ENCODE measurements at places on chromosomes 5 and 9.

- no peak for DNase-seq
Measured at GRCh38 chr5:82748688-82749460, 328.3 kb downstream of the TMEM167A start.

DNA sequence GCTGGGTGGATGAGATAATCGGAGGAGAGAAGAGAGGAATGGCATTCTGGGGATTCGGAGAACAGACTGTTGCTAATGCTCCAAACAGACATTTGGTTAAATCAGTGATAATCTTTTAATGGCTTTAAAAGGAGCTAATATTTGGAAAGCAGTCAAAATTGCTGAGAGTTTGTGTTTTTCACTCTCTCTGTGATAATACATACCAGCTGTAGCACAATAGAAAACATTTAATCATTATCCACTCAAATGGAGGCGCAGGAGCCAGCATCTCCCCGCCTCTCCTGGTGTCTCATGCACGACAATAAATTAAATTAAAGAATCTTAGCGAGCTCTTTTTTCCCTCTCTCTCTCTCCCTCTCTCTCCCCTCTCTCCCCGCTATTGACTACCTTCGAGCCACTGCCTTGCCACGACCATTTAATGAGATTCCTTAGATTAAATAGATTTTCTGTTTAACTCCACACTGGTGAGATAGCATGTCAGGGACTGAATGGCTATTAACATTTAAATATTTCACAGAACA lies 268.6 kb upstream of the MVB12B start:
- no peak for DNase-seq

GRCh38 chr5:148978370-148979082 lies 84.3 kb downstream of the SH3TC2 start:
- no peak for DNase-seq

GRCh38 chr5:163459462-163459818 lies 462 bp downstream of the NUDCD2 start:
- DNase-seq: no peak

GRCh38 chr9:79193501-79194223 lies 378.1 kb upstream of the TLE4 start:
- DNase-seq: no peak

DNA sequence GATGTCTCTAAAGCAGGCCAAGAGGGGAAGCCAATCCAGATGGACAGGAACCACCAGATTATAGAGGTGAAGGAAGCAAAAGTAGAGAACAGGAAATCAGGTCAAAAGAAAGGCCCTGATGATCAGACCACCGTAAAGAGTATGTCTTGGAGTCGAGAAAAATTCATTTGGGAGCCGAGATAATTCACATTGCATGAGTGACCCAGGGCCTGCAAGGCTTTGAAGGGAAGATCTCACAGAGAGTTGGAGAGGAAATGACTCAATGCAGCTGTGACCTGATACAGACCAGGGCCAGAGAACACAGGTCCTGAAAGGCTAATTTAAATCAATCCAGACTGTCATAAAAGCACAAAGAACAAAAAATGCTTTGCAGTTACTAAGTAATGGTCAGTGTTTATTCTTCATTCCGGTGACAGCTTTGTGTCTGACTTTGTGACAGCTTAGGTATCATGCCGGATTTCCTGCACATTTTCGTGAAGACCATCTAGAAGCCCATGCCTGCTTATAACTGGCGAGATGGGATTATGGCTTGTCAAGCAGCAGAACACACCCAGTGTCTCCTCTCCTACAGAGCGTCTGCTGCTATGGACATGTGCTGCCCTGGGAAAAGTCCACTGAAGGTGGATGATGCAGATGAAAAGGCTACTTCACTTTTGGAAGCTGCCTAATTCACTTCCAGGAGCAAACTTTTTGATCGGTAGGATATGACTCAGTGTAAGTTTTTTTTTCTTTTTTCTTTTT lies 5.8 kb upstream of the ACTBL2 start:
- no peak for DNase-seq

GRCh38 chr5:92868442-92868841 lies 712.6 kb downstream of the NR2F1-AS1 start:
- no peak for DNase-seq

DNA sequence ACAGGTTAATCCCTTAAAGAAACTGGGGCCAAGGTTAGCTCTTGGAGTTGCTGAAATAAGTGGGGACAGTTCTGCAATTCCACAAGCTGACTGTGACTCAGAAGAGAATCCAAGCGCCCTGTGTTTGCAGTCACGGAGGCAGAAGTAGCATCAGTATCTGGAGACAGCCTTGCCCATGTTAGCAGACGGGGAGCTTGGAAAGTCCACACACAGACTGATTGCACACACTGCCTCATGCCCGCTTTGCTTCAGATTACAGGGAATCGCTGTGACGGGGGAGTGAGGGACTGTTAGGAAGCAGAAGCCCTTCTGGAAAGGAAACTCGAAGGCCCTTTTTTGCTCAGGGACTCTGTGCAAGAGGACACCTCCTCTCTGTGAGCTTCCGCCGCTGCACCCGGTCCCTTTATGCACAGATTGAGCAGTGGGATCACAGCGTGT lies 30.9 kb upstream of the PPP1R26 start:
- DNase-seq: no peak

DNA sequence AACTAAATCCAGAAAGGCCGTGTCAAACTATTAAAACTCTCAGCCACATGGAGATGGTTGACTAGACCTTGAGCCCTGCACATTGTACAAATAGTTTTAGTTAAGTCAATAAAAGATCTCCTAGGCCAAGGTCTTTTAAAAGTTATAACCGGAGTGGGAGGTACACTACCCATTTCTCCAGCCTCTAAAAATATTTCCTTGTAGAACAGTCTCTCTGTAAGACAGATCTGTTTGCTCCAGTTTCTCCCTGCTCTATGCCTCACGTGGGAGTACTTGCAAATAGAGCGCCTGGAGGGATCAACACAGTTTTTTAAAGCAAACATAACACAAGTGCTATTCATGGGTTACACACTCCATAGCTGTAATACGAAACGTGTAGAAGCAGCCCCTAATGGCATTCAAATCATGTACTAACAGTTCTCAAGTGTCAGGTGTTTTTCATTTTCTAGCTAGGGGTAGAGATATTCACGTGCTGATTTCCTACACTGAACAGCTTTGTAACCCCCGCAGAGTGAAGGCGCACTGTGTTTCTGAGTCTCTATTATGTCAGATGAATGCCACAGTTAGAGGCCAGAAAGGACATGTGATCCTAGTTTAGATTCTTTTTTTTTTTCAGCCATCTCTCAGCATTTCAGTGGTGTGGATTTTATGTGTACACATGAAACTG lies 703.4 kb upstream of the GRAMD2B start:
- no peak for DNase-seq

DNA sequence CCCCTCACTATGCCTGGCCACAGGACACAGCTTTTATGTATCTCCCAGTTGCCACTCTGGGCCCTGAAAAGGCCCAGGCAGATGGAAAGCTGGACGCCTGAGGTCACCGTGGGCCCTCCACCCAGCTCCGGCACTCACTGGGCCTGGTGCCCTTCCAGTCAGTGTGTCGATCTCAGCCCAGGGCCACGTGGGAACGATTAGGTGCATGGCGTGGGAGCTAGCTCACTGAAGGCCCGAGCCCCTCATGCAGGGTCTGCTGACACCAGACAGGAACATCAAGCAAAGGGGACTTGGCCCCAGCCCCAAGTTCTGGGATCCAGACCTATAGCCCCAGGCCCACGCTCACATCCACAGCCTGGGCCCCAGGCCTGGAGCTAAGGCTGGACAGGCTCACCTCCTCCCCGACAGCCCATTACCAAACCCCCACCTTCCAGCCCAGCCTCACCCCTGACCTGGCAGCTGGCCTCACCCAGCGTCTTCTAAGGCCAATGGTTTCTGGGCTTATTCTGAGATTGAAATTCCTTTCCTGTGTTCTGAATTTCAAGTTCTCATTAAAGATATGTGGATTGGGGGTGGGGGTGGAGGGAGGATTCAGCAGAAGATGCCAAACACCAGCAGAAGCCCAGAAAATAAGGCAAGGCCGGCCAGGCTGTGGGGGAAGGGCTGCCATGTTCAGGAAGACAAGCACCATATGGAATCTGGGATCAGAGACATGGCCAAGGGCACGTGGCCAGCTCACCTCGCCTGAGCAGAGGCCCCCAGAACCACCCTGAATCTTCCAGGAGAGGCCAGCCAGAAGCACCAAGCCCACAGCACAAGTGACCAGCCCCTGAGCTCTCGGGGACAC lies 74.5 kb downstream of the ADAMTS2 start:
- no peak for DNase-seq

GRCh38 chr9:18922161-18922885 lies 110.7 kb downstream of the SAXO1 start:
- DNase-seq: no peak

DNA sequence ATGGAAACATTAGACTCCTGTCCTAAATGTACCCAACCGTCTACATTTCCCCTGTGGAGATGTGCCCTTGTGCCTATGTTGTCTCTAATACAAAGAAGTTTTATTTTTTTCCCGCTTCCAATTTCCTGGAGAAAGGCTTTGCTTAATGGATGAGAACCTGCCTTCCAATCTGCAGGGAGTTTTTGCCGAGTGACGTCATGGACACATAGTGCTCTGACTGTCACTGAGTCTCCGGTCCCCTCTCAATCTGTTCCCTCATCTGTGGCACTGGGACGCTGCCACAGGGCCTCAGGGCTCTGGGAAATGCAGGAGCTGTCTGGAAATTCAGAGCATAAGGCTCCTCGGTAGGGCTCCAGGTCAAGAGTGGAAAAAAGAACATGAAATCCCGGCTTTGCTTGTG lies 144.8 kb downstream of the PDZD2 start:
- no peak for DNase-seq

- peak; percentile 68 for DNase-seq
Measured at GRCh38 chr5:54844905-54845566, 140.4 kb downstream of the ESM1 start.

DNA sequence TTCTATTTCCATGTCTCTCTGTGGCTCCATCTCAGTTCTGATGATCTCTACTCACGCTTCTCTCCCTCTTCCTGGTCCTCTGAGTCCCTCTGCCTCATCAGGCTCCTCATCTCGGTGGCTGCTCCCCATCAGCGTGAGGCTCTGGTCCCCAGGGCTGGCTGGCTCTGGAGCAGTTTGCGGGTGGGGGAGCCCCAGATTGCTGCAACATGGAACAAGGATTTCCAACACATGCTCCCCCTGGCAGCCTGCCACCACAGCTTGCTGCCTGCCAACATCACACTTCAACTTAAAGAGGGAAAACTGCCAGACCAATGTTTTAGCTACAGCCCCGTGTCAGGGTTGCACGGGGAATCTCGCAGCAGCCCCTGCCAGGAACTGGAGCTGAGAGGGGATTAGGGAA lies 77.2 kb upstream of the NEK6 start:
- DNase-seq: no peak

DNA sequence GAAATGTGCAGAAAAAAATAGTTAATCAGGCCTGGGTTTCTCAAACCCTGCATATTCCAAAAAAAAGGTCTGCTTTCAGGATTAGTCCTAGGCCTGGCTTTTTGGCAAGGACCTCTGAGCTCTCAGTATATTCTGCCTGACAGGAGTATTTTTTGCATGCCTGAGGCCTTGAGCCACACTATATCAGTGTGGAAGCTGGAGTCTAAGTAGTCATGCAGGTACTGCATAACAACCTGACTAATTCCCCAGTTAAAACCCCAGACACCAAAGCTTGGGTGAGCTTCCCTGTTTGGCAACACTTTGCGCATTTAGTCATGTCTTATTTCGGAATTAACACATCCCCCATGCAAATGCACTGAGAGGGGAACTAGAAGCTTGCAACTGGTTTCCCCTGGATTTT lies 359.5 kb downstream of the CETN3 start:
- no peak for DNase-seq

GRCh38 chr5:40679148-40679912 lies 385 bp upstream of the PTGER4 start:
- peak; percentile 58 for DNase-seq

GRCh38 chr5:173573126-173573960 lies 43.1 kb downstream of the BOD1 start:
- no peak for DNase-seq

DNA sequence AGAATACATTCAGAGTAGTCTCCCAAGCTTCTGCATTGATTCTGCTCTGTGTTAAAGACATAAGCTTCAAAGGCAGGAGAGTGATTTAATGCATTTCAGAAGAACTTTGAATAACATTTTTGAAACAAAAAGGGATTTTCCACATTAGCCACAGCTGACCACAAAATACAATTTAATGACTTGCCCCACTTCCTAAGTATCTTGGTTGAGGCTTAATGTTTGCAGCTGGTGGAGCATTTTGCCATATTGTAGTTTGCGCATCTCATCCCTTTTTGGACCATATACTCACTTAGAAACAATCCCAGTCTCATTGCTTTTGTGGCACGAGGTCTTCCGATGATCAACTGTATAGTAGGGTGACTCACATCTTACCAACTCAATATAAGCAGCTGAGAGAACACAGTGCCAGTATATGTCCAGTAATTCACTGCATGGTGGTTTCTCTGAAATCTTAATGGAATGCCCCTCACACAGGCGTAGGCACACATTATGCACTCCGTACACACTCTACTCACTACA lies 455.8 kb upstream of the PTGER4 start:
- peak; percentile 62 for DNase-seq

- DNase-seq: no peak
Measured at GRCh38 chr5:151424892-151425523, 22.4 kb upstream of the SLC36A1 start.

DNA sequence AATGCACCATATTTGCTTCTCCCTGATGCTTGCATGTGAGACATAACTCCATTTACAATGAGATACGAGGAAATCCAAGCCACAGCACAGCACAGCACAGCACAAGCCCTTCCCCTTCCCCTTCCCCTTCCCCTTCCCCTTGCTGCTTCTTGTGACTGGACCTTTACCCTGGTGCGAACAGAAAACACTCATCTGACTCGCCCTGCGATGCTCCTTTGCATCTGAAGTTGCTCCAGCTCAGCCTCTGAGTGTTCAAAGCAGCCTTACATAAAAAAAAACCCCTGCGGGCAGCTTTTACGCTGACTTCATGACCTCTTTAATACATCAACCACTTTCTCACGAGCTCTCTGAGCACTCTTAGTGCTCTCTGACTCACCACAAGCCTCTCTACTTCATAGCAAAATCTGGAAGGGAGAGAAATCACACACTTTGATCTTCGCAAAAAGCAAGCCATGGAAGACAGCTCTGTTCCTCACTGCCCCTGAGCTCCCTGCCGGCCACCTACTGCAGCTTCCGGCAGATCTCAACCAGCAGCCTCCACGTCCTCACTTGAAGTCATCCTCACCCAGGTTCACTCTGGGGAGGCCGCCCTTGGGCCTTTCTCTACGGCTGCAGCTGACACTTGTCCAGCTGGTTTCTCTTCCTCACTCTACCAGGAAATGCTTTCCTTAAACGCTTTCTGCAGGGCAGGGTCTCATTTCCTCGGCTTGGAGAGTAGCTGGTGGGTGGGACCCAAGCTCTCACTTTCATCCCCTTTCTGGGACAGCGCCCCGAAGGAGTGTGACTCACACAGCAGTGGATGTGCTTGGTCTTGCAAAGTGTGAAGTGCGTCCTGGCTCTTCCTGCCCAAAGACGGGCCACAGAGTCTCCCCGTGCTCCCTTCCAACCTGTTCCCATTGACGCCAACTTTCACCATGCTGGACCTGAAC lies 5.3 kb downstream of the SLC34A1 start:
- DNase-seq: peak; percentile 68

GRCh38 chr9:4489919-4490704 lies at the start of gene SLC1A1:
TSS of gene SLC1A1 (plus strand) at chr9:4490468. CDS start at chr9:4490680, 212 bp downstream.
- no peak for DNase-seq

Measured in amniotic stem cell (primary cell).